ENCODE measurements at places on chromosomes 5 and 9.
A peak's percentile ranks its signal among the peaks of the same experiment; 100 is the strongest.

DNA sequence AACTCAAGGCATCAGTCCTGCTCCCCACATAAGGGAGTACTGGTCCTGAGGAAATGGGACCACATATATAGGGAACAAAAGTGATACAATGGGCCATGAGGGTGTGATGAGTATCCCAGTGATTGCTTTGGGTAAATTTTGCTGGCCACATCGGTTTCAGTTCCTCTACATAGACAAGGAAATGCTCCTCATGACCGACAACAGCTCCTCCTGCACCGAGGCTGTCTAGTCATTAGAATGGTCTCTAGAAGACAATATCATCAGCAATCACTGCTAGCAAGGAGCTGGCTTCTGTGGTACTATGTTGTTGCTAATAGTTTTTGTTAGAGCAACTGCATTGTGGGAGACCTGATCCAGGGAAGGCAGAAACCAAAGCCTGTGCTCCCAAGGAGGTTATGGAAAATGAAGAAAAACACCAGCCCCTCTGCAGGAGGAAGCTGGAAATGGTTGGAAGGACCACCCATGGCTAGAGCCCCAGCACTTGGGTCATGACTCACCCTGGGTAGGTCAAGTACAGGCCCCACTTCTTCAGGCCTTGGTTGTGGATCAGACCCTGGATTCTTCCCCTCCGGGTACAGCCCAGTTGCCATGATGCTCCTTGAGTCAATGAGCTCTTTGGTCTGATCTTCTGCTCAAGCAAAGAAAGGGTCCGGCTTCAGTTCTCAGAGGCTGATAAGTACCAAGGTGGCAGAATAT is 3.4 kb upstream of the CTSL start:
- no peak for DNase-seq

DNA sequence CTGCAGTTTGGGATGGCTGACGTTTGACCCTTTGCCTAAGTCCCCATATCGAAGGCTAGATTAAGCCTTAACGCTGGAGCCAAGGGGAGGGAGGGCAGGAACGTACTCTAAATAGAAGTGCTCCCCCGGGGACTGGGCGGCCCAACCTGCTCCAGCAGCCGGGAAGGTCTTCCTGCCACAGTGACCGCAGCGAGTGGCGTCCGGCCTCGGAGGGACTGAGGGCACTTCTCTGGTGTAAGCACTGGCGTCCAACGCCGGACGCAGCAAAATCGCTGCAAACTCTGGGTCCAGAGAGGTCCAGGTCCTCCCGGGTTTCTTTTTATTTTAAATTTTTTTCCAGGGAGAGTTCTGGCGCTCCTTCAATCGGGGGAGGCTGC is 505 bp upstream of the ACER2 start:
- DNase-seq, result peak; percentile 23

DNA sequence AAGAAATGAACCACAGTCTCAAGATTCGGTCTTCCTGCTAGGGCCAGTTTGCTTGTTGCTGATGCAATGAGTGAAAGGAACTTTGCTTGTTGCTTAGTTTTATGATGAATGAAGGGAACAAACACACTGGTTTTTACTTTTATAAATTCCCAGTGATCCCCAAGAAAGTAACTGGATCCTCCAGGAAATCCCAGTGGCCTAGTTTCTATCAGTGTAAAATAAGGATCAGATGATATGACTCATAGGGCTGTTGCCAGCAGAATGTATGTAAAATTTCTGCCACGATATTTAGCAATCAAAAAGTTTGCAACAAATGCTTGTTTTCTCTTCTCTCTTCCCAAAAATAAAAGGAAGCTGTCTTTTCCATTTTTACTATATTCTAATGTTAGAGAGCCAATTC is 160.1 kb upstream of the CDKN2B start:
- DNase-seq, result no peak

GRCh38 chr9:126096340-126096739 is 230.3 kb upstream of the MVB12B start:
- no peak for DNase-seq

- no peak for DNase-seq
Measured at GRCh38 chr5:31758803-31759425, 120.0 kb downstream of the PDZD2 start.

DNA sequence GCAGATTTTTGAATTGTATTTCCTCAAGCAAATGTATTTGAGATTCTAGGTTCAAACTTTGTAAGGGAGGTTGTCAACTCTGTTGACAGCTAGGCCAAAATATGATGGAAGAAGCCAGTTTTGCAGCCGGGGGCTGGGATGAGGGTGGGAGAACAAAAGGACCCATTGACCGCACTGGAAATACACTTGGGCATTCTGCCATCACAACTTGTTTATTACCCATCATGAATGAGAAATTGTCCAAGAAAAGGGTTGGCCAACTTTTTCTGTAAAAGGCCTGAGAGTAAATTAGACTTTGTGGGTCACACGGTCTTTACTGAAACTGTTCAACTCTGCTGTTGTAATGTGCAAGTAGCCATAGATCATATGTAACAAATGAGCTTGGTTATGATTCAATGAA is 221.3 kb upstream of the KLF9 start:
- DNase-seq, result no peak

DNA sequence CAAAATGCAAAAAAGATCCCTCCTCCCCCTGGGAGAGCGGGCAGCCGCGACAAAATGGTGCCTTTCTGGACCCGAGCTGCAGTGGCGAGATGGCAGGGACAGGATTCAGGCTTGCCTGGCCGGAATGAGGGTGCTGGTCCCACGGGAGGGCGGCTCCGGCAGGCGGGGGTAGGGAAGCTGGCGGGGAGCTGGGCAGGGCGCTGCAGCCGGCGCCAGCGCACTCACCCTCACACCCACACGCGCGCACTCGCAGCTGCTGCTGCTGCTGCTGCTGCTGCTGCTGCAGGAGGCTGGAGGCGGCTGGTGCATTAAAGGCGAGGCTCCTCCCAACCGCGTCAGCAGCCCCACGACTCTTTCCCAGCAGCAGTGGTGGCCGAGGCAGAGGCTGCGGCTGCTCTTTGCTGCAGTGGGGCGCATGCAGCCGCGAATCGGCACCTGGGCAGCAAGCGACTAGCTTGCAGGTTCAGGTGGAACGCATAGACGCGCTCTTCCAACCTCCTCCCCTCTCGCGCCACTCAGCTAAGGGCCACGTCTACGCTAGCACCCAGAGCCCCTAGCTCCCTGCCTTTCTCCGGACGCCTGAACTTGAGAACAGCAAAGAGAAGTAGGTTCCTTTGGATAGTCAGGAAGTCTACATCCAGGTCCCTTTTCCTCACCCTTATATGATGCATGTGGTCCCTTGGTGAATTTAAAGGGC is at the start of gene PPP2R2B:
PPP2R2B (minus strand) TSS at position 282 of the 697 bp plus-strand sequence.
- peak; percentile 14 for DNase-seq

DNA sequence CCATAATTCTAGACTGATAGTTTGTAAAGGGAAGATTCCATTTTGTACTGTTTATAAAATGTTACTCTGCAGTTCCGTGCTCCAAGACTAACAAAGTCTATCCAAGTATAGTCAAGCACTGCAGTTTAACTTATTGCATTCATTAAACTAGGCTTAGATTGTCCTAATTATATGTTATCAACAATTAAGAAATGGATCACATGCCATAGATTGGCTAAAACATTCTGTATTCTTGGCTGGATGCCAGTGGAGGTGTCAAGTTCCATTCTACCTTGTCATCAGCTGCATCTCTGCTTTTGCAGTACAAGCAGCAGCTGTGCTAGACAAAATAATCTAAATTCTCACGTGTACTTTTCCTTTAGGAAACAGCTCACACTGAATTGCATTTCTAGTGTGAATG is 69.4 kb upstream of the MEF2C start:
- DNase-seq, result peak; percentile 27

GRCh38 chr5:175694371-175695160 is 36.7 kb downstream of the HRH2 start:
- no peak for DNase-seq

DNA sequence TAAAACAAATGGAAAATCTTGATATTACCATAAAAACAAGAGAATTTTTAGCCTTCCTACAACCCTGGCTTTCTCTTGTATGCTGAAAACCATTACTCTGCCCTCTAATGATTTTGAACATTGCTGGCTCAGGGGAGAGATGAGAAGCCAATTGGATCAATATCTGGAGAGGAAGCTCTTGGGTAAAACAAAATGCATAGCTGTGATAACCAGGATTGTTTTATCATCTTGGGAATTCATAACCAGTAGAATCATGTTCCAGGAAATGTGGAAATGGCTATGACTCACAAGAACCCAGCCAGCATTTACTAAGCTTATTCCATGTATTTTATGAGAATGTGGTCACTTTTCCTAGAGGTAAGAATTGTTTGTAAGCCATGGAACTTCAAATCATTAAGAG is 51.1 kb upstream of the CTNND2 start:
- no peak for DNase-seq

GRCh38 chr9:114291886-114292590 is 30.9 kb upstream of the ORM1 start:
- no peak for DNase-seq

GRCh38 chr5:72557167-72558045 is 50.2 kb upstream of the ZNF366 start:
- no peak for DNase-seq

DNA sequence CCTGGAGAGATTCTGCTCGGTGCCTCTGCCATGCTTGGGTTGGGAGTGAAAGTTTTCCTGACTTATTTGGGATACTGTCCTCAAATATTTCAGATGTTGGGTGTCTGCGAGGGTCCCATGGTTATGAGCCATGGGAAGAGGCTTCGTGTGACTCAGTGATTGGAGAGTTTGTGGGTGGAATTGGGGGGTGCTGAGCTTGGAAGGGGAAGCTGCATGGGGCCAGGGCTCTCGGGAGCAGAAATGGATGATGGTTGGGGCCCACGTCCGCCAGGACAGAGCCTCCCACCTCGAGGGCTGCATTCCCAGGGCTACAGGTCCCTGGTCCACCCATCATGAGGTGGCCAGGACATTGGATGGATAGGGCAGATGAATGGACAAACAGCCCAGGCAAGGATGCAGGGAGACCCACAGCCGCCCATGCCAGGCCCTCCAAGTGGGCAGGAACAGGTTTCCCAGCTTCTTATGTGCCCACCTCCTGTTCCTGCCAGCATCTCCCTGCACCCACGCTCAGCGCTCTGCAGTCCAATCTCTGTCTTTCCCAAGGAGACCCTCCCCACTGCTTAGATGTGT is 5.5 kb downstream of the OBP2B start:
- no peak for DNase-seq

DNA sequence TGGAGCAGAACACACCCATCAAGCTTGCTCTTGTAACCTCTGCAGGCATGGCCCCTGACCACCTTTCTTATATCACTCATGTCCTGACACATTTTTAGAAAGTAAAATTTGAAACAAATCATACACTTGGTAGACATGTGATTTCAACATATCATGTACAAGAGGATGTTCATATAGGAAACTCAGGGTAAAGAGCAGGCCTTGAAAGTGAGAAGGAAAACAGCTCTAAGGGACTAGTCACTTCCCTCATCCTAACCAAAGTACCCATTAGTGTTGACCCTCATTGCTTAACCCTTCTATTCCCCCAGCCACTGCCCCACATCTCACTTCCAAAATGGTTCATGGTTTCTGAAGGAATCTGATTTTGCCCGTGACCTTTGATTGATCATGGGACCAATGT is 492.4 kb upstream of the KLF4 start:
- DNase-seq, result no peak

GRCh38 chr5:160651692-160652645 is 200.0 kb downstream of the ATP10B start:
- DNase-seq, result no peak

DNA sequence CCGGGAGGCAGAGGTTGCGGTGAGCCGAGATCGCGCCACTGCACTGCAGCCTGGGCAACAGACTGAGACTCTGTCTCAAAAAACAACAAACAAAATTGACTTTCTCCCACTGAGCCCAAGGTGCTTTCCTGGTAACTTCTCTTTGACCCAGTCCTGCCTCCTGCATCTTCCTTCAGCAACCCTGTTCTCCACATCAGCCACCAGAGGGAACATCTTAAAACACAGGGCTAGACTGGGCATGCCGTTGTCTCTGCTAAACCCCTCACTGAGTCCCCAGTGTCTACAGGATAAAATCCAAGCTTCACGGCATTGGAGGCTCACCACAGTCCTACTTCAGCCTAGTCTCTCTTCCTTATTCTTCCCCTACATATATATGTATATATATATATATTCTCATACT is 39.8 kb upstream of the KCNMB1 start:
- peak; percentile 53 for DNase-seq

DNA sequence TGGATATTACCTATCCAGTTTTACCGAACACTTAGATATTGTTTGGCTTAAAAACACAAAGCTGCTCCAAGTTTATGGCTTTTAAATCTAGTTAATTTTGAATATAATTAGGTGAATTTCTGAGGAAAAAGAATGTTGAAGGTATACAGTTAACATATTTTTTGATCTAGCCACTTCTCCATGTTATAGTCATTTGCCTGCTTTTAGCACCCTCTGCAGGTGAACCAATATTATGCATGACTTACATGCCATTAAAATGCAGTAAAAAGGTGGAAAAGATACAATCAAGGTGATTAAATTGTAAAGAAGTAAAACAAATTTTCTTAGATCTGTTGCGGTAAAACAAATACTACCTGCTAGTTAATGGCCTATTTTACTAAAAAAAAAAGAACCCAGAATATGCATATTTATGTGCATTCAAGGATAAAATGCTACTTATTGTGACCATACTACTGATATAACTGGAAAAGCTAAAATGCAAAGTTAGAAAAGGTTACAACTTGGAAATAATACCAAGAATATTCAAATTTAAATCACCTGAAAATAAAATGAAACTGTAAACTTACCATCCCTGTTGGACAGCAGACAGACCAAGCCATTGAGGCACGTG is 132.1 kb downstream of the AP3B1 start:
- DNase-seq, result peak; percentile 20

- DNase-seq, result no peak
Measured at GRCh38 chr5:52705720-52706119, 82.0 kb upstream of the ITGA1 start.

- DNase-seq, result no peak
Measured at GRCh38 chr5:42026446-42026845, 101.4 kb downstream of the FBXO4 start.

- no peak for DNase-seq
Measured at GRCh38 chr5:157196045-157196444, 15.4 kb downstream of the ITK start.

DNA sequence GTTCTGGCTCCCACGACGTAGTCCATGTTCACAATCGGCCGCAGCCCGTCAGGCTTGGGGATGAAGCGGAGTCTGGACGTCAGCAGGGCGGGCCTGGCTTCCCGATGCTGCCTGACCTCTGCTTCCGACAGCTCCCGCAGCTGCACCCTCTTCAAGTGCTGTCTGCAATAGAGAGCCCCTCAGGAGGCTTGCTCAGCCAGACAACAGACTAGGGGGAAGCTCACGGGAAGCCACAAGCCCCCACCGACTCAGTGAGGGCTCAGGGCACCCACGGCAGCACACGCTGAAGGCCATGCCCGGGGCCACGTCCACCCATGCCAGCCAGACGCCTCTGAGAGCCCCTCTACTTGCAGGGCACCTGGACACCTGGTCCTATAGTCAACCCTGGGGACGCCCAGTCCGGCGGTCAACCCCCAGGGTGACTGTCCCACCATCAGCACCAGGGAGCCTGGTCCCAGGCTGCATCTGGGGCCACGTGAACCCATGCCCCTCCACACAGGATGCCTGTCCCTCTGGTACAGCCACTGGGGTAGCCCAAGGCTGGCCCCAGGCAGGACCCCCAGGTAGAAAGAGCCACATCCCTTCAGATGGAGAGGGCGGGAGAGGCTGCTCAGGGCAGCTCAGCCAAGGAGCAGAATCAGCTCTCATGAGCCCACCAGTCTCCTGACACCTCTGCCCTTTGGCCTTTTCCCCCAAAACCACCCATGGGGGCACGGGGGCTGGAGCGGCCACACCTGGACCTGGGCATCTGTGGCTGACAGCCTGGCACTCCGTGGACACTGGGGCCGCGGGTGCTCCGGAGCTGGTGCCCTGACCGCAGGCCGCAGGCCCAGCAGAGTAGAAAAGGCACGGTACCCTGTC is 14.5 kb downstream of the TERT start:
- no peak for DNase-seq

Data from HEK293T (cell line).